Astrocyte (in vitro differentiated cells and primary cell): ENCODE measurements at places on chromosomes 1 and 21. TPM values are rescaled to one million over a fixed set of nuclear protein-coding genes. Genes with fewer than 3 reads are reported as not detected.

- no peak for DNase-seq
Measured at GRCh38 chr1:203791498-203791897, 3.9 kb upstream of the ZBED6 start.

DNA sequence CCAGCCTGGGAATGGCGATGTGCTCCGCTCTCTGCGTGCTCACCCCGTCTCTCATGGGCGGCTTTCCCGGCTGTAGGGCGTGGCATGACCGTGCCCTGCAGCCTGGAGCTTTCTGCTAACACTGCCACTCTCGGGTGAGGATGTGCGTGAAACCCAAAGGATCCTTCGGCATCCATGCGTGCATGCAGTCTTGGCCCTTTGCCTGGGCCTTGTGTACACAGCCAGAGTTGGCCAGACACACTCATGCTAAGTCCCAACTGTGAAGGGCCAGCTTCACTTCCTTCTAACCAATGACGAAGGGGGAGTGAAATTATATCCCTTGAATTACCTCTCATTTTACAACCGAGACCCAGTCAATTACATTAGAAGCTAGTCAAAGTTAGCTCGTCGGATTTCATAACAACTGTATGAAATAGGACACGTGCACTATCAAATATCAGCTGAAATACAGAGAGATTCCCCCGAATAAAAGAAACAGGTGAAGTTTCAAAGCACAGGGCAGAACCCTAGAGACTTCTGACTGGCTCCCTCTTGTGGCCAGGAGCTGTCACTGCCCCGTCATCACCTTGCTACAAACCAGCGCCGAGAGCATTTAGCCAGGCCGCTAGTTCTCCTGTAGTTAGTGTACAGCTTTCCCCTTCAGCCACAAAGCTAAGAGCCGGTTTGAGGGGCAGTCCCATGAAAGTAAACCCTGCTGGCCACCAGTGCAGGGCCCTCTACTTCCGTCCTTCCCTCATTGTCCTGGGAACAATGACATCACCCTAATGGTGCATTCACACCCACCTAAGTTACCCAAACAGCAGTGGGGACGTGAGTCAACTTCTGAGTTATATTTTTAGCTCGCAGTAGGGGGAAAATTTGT is 63.4 kb upstream of the COA6 start:
- peak; percentile 72 for DNase-seq

DNA sequence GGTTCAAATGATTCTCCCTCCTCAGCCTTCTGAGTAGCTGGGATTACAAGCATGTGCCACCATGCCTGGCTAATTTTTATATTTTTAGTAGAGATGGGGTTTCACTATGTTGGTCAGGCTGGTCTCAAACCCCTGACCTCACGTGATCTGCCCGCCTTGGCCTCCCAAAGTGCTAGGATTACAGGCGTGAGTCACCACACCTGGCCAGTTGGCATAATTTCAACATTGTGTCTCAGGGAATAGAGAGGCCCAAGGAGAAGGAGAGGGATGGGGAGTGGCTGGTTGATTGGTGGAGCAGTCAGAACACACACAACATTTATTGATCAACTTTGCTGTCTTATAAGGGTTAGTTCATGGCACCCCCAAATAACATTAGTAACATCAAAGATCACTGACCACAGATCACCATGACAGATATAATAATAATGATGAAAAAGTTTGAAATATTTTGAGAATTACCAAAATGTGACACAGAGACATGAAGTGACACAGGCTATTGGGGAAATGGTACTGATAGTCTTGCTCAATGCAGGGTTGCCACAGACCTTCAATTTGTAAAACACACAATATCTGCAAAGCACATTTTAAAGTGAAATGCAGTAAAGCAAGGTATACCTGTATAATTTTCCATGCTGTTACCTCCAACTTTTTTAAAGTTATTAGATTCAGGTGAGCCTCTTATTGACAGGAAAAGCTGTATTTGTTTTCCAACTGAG is 15.8 kb upstream of the CYB5R1 start:
- no peak for DNase-seq

The CD1B gene
- not detected in 2 replicates for total RNA-seq

The C1orf185 gene
- not detected in 2 replicates for total RNA-seq

DNA sequence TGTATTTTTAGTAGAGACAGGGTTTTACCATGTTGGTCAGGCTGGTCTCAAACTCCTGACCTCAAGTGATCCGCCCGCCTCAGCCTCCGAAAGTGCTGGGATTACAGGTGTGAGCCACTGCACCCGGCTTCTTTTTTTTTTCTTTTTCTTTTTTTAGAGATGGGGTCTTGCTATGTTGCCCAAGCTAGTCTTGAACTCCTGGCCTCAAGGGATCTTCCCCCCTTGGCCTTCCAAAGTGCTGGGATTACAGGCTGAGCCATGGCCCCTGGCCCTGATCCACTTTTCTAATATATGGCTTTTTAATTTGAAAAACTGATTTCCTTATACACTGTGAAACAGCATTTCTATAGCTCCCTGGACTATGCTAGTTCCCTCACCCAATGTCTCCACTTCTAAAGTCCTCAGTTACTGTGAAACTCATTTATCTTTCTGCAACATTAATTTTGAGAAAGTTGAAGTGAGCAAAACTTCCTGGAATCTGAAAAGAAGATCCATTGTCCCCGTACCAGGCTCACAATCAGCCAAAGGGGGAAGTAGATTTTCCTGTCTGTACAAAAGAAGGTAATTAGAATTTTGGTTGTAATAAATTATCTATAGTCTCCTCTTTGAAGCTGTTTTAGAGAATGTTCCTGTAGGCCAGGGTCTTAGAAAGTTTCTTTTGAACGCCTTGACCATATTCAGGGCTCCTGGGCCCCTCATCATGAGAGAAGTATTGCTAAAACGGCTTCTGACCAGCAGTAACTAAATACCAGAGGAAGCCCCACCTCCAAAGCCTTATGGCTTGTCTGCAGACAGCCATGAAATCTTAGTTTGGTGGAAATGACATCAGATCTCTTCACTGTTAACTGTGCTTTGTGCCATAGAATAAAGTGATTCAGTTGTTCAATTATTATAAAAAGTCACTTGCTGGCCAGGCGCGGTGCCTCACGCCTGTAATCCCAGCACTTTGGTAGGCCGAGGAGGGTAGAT is 34.9 kb downstream of the DEGS1 start:
- no peak for DNase-seq

The C8B gene
- not detected in 2 replicates for total RNA-seq

DNA sequence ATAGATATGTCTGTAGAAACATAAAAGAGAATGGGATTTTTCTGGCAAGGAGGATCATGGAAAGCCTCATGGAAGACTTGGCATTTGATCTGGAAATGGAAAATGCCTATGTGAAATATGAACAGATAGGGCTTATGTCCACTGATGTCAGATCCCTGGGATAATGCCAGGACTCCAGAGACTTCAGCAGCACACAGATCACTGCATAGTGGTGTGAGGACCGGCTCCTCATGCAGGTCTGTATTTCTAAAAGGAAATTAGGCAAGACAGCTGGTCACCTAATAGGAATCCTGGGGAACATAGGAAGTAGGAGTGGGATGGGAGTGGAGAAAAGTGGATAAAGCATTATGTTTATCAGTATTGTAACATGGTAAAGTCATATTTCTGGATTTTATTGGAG is 56.8 kb upstream of the IPO9 start:
- no peak for DNase-seq
